SK-N-DZ (cell line): ENCODE measurements at places on chromosomes 11 and 22.

DNA sequence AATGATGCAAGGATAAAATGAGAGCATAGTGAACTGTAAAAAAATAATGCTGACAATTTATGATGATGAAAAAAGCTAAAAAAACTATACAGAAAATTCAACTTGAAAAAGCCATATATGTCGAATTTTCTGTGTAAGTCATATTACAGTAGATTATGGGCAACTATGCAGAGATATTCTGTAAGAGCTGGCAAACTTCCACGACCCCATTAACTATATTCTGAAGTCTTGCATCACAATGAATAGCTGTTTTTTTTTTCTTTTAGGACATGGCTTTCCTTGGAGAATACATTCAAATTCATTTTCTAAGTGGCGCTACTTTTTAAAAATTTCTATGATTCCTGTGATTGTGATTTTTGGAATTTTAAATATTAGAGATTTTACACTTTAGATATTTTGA, 18.4 kb downstream of the PSMD13 start:
- no peak for DNase-seq

- no peak for DNase-seq
These were observed 8.1 kb downstream of the CLPB start for GRCh38 chr11:72426103-72426757.

GRCh38 chr11:33389635-33390034, 132.5 kb downstream of the HIPK3 start:
- DNase-seq: no peak

DNA sequence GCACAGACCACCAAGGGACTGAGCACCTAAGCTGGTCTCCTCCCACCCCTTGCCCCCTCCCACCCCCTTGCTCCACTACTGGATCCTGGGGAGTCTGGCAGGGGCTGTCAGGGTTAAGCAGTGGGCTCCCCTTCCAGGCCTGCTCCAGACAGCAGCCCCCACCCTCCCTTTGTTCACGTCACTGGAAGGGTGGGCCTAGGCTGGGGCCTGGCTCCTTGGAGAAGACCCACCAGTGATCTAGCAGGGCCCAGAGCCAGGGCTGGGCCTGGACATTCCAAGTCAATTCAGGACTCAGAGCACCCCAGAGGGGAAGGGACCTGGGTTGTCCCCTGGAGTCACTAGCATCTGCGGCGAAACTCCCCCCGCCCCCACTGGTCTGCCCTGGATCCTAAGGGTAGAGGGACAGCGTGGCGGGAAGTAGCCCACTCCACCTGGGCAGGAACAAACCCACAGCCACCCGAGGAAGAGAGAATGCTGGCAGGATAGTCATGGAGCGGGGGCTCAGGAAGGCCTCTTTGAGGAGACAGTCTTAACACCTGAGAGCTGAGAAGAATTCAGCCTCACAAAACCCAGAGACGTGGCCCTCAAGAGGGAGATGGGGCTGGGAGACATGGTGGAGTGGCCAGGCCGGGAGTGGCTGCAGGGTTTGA, 45.8 kb downstream of the IGLL1 start:
- peak; percentile 63 for DNase-seq

DNA sequence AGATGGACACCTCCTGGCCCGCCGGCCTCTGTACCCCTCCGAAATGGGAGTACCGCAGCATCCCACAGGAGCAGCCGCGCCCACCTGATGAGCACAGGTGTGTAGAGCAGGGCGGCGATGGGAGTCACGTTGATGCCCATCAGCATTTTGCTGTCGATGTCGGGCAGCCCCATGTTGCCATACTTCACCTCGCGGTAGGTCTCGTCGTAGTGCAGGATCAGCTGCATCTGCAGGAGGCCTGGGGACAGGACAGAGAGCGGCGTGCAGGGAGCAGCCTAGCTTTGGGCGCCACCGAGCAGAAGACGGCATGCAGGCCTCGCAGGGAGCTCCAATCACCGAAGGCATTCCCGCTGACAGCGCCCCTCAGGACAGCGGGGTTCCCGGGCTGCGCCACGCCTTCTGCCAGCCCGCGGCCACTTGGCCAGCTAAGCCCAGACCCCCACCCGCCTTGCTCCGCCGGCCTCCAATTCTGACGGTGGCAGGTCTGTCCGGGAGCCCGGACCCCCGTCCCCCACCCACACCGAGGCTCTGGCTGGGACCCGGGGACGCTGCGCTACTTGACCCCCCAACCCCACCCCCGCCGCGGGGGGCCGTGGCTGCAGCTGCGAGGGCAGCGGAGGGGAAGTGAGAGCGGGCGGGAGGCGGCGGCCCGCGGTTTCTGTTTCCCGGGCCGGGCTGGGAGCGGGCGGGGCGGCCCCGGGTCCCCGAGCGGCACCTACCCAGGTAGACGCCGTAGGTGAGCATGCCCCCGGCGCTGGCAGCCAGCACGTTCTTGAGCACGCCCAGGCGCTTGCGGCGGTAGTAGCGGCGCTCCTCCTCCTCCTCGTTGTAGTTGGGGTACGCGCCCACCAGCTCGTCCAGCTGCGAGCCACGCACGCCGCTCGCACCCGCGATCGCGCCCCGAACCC, 705 bp downstream of the UNC93B1 start:
- DNase-seq: no peak

DNA sequence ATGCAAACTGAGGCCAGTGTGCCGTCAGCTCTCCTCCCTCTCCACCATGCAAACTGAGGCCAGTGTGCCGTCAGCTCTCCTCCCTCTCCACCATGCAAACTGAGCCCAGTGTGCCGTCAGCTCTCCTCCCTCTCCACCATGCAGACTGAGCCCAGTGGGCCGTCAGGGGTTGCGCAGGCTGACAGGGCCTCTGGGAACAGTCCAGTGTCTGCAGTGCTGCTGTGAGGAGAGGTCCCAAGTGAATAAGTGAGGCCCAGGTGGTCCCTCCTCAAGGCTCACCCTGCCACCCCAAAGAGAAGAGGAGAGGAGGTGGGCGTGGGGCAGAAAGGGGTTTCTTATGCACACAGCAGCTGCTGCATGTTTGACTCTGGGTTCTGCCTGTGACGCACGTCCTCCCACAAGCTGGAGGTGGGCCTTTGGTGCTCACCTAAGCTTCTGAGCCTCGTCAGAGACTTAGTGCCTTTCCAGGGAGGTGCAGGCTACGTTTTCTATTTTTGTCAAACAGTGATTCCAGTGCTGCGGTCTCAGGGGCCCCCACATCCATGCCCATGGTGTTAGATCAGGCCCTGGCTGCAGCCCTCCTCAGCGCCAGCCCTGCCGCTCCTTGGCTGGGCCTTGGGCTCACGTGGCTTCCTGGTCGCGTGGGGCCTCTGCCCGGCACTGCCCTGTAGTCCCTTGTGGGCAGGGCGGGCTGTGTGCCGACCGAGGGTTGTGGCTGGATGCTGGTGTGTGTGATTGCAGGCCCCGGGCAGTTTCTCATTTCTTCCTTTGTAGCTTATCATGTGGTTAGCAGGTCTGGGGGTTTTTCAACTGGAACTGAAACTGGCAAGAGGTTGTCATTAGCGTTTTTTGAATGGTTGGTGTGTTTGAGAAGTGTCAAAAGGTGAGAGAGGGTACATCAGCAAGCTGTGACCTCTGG, 7.1 kb downstream of the TPCN2 start:
- DNase-seq: no peak

- DNase-seq: no peak
These were observed 4.1 kb downstream of the PITPNM1 start for GRCh38 chr11:67500831-67501715.

GRCh38 chr11:84313830-84314359, 1027.7 kb upstream of the CCDC90B start:
- no peak for DNase-seq

DNA sequence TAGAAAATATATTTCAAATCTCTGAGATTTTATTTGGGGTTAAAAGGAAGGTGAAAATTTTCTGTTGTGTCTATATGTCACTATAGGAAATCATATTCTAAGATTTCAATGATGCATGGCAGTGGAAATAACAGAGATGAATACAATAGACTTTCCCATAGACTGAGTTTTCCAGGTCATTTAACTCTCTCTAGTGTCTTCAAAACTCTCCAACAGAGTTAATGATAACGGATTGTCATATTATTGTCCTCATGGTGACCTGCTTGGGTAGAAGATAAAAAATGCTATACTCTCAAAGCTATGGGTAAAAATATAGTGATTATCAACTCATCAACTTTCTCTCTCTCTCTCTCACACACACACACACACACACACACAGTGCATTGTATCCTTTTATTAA, 312.9 kb downstream of the CNTN5 start:
- no peak for DNase-seq

DNA sequence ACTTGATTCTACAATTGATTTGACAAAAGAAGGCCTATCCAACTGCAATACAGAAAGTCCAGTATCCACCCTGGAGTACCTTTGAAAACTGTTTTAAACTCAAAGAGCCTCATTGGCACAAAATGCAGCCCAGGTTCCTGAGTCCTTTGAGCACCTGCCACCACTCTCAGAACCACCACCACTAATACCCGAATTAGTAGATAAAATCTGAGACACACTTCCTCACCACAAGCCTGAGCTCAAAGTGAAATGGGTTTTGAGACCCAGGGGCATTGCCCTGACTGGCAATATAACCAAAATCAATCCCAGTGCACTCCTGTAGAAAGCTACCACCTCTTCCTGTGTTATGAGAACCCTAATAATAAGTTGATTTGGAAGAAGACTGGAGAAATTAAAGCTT, 215.7 kb downstream of the CSNK2A3 start:
- DNase-seq: no peak

GRCh38 chr11:79206951-79207350, 233.9 kb downstream of the TENM4 start:
- no peak for DNase-seq

GRCh38 chr11:109015283-109015682, 350.4 kb downstream of the DDX10 start:
- DNase-seq: no peak

DNA sequence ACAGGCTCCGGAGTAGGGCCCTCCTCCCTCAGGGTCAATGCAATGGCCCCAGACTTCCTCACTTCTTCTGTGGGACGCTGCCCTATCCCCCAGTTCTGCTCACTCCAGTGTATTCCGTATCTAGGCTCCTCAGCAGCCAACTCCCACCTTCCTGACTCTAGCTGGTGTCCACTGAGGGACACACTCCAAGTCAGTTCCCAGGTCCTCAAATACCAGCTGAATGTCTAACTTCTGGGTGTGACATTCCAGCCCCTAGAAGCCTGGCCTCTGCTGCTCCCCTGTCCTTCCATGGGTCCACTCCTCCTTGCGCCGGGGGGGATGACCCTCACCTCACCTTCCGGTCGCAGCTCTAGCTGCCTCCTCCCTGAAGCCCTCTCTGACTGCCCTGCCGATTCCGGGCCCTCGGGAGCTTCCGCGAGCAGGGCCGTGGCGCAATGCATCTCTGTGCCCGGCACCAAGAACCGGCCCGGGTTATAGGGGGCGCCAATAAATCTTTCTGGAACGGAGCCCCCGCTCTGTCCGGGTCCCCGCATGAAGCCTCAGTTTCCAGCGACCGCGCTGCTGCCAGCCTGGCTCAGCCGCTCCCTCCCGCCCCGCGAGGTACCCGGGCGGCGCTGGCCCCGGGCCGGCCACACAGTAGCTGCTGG, 15.4 kb downstream of the BAD start:
- peak; percentile 46 for DNase-seq

GRCh38 chr22:34587357-34588356, 478.3 kb upstream of the ISX start:
- peak; percentile 5 for DNase-seq

DNA sequence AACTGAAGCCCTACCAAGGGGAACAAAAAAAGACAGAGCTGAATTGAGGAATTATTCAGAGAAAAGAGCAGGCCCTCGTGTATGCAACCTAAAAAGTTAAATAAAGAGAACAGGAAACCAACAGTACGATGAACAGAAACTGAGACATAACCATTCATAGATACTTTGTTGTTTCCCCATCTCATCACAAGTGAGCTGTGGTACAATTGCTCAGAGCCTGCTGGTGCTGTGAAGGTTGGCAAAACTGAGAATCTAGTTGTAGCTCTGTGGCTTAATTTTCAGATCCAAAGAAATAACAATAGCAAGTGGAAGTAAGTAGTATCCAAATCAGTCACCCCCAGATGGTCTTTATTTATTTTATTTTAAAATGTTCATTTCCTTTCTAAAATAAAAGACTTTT, 37.7 kb upstream of the BLID start:
- DNase-seq: no peak

DNA sequence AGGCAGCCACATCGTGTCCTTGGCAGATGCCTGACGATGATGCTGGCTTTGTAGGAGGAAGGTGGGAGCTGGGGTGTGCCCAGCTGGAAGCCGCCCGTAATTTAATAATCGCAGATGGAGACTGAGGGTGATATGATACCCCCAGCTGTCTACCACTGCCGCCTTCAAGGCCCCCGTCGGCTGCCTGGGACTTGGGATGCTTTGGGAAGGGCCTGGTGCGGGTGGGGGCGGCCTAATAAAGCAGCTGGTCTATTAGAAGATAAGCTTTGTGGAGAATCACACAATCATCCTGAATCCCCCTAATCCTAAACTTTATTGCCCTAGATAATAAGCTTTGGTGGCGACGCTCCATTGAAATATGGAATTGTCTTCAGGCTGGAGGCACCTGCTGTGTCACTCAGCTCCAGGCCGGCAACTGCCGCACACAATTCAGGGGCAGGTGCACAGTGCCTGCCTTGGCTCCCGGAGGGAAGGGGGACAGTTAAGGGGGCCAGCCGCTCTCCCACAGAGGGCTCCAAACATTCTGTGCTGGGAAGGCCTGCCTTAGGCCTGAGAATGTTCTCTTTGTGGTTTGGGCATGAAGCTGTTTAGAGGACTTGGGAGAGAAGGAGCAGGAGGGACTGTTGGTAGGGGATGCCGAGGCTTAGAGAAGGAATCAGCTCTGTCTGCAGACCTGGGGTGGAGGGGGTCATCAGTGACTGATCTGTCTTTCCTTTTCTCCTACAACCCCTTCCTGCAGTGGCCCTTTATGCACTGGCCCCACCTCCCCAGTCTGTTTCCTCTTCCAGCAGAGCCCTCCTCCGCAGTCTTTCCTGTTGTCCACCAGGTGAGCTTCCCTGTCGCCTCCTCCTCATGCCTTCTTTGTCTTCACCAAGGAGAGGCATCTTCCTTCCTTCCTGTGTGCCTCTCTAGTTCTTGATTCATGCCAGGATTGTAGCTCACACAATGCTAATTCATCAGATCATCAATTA, 65.3 kb downstream of the ARL14EP start:
- DNase-seq: peak; percentile 57

- peak; percentile 79 for DNase-seq
These were observed 5.4 kb upstream of the MAPK8IP1 start for GRCh38 chr11:45879803-45880686.

GRCh38 chr11:131767421-131767820, 397.0 kb downstream of the NTM start:
- DNase-seq: no peak

GRCh38 chr11:71443736-71444445, 4.3 kb downstream of the DHCR7 start:
- DNase-seq: no peak

DNA sequence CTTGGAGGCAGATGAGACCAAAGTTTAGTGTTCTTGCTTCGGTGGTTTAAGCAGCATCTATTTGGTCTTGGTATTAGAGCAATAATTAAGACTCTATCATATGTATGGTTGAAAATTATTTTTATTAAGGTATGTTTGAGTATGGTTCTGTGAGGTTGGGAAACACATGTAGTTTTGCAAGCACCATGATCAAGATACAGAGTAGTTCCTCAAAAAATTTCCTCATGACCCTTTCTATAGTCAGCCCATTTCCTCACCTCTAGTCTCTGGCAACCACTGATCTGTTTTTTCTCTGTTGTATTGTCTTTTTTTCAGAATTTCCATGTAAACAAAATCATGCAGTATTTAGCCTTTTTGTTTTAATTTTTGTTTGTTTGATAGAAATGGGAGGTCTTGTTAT, 18.4 kb downstream of the MTMR3 start:
- DNase-seq: no peak

GRCh38 chr11:60923326-60923725, 934 bp upstream of the TMEM132A start:
- DNase-seq: no peak
